ENCODE measurements at places on chromosomes 11 and 22. TPM values are rescaled to one million over a fixed set of nuclear protein-coding genes. Genes with fewer than 3 reads are reported as not detected.

PTPN5 gene
- 0.07 TPM for total RNA-seq

C11orf16 gene
- total RNA-seq = not detected

IL17REL gene
- not detected for total RNA-seq

MPPED2 gene
- 1.6 TPM for total RNA-seq

OR4C45 gene
- total RNA-seq = not detected

BAIAP2L2 gene
- 0.54 TPM for total RNA-seq

CRYBB1 gene
- not detected for total RNA-seq

RAB39A gene
- 0.67 TPM for total RNA-seq

OR2AG1 gene
- not detected for total RNA-seq

MS4A6A gene
- not detected for total RNA-seq

SPI1 gene
- not detected for total RNA-seq

DENND5A gene
- 147 TPM for total RNA-seq

KRTAP5-11 gene
- not detected for total RNA-seq

STK33 gene
- total RNA-seq = 8.1 TPM

MRGPRX4 gene
- total RNA-seq = not detected

LRFN4 gene
- total RNA-seq = 33.7 TPM

TAGLN gene
- total RNA-seq = 3,676 TPM

RSF1 gene
- total RNA-seq = 95.9 TPM

DNA sequence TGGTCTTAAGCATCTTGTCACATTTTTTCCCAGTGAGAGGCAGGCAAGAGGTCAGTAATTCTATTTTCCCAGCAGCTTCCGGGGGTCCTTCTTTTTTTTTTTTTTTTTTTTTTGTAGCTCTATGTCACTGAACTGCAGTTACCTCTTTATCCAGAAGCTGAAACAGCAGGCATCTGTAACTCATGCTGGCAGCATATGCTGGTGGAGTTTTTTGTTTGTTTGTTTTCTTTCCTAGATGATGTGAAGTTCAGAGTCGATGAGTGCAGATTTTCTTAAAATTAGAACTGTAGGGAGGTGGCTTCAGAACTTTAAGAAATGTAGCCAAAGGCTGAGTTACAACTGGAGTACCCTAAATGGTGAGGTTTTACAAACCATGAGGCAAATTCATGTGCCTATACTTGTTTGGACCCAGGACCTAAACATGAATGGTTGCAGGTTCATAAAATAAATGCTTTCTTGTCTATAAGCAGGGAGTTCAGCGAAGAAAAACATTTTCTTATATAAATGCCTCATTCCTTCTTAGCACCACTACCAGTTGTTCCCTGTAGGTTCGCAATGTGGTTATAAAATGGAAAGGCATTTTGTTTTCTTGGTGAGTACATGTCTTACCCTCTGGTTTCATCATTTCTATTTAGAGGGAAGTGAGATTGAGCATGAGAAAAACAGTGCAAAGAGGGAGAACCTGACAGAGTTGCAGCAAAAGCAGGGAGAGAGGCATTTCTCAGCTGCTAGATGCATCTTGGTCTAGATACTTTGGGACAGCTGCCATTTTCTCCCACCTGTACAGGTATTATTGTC is 84.0 kb downstream of the TRIM44 start:
- no peak for DNase-seq

- no peak for DNase-seq
Observed at GRCh38 chr11:8822469-8822868, 88.5 kb upstream of the AKIP1 start.

DNA sequence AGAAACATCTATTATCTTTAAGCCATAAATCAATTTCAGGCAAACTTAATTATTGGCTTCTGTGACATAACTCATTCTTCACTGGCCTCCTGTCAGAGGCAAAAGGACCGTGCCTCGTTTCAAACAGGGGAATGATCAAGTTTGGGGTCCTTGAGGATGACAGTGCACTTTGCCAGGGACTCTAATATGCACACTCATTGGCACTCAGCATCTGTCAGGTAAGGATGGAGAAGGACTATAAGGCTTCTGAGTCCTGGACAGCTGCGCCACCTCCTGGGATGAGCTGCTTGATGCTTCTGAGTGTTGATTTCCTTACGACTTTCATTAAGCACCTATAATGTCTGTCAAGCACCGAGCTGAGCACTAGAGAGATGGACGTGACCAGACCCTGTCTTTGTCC is 20.2 kb downstream of the BPIFC start:
- DNase-seq = no peak

DNA sequence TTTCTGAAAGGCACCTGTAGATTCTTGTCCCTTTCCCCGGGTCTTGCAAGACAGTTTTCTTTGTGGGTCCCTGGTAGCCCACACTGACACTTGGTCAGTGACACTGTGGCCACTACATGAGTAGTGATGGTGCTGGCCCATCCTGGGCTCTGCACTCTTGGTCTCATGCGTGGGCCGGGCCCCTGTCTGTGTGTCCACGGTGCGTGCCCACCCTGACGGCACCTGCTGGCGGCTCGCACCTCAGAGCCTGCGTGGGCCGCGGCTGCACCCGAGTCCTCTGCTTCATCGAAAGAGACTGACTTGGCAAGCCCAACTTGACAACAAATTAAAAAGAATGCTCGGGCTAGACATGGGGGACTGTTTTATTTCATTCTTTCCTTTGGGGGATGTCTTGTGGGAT is 37.5 kb downstream of the ADAMTS15 start:
- no peak for DNase-seq

- no peak for DNase-seq
Observed at GRCh38 chr11:119347940-119348605, 1.6 kb upstream of the MFRP start.

- peak; percentile 74 for DNase-seq
Observed at GRCh38 chr11:86511086-86511551, 136.4 kb downstream of the CCDC81 start.

DNA sequence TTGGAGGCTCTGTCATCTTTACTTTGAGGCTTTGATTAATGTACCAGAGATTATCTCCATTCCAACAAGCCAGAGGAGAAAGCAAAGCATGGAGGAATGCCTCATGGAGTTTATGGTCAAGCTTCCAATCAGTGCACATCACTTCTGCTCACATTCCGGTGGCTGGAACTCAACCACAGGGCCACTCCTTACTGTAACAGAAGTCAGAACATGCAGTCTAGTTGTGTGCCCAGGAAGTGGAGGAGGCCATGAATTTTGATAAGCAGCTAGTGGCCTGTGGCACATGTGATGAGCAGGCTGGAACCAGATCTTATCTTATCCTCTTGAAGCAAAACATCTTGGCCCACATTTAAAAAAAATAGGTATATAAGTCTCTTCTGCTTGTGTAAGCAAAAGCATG is 258.9 kb upstream of the ARHGAP20 start:
- peak; percentile 98 for DNase-seq

DNA sequence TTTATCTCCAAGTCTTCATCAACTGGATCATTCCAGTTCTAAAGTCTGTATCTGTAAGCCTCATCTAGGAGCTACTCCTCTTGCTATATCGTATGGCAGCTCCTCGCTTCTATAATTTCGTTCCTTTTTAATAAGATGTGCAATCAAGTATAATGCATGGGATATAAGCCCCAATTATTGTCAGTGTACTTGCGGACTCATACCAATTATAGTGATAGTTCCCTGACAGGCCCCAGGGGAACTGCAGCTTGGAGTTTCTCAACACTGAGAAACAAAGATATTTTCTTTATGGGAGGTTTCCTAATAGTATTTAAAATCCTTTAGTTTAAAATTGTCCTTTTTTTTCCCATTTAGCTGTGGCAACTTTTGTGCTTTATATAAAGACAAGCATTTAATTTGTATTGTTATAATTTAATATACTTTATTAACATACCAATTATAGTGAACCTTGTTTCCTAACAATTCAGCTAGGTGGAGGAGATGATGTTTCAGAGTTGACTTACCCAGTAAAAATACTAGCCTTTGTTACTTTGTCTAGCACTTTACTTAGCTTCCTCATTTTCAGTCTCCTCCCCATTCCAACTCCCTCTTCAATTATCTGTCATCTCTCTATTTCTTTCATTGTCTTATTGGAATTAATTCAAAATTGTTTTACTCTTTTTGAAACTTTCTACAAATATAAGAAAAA is 25.3 kb upstream of the DDX17 start:
- no peak for DNase-seq

- no peak for DNase-seq
Observed at GRCh38 chr11:1852271-1852876, 510 bp upstream of the LSP1 start.

DNA sequence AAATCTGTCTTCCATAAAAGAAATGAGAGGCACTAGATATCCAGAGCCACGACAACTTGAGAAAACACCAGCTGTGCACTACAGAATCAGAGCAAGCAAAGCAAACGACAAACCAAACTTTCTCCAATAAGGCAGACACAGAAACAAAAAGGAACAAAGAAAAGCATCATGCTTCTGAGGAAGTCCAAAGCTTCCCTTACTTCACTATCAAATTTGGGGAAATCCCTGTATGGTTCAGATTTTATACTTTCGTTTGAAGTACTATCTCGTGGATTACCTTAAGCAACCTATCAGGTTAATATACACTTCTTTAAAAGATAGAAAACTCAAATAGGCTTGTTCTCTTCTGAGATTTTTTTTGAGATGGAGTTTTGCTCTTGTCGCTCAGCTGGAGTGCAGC is 27.7 kb downstream of the ALG9 start:
- DNase-seq = no peak

- peak; percentile 41 for DNase-seq
Observed at GRCh38 chr22:32265882-32266767, 11.0 kb upstream of the SLC5A4 start.

- no peak for DNase-seq
Observed at GRCh38 chr22:16965560-16965959, 42.5 kb downstream of the GAB4 start.

- no peak for DNase-seq
Observed at GRCh38 chr11:100872951-100873740, 186.1 kb downstream of the ARHGAP42 start.

DNA sequence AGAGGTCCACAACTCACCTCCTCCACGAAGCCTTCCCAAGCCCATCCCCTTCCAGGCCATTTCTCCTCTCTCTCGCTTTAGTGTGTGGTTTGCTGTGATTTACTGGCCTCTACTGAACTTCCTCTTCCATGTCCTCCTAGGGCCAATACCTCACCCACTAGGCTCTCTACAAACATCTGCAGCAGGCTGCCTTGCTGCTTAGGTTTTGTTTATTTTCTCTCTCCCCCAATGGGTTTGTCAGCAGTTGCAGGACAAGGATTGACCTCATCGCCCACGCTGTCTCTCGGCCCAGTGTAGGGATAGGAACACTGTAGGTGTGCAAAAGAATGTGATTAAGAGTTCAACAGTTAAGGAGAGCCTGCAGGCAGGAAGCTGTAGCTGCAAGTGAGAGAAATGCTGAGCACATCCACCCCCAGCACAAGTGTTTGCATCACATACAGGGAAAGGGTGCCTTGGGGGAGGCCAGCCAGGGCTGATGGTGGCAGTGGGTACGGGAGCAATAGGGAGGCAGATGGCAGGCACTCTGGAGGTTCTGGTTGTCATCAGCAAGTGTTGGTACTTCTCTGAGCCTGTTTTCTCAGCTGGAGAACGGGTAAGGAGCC is 1.4 kb downstream of the PC start:
- peak; percentile 90 for DNase-seq

DNA sequence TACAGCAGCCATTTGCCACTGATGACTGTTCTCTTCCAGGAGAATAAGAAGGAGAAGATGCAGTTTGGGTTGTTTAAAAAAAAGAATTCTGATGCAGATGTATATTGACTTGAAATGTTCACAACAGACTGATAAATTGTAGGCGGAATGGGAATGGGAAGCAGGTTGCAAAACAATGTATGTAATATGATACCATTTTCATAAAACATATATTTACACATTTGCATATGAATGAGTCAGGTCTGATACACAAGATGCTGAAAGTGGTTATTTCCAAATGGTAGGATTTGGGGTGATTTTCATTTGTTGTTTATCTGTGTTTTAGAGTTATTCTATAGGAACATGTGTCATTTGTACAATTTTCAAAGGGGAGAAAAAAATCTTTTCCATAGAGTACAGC is 9.0 kb upstream of the RCN1 start:
- DNase-seq = no peak

GRCh38 chr11:69637198-69637940 is 3.6 kb upstream of the CCND1 start:
- DNase-seq = no peak

- DNase-seq = peak; percentile 49
Observed at GRCh38 chr11:115334932-115335788, 169.1 kb downstream of the CADM1 start.

GRCh38 chr11:69915501-69916250 is 96.5 kb upstream of the FGF3 start:
- DNase-seq = peak; percentile 34

- no peak for DNase-seq
Observed at GRCh38 chr11:64352995-64353714, 5.8 kb upstream of the RPS6KA4 start.

DNA sequence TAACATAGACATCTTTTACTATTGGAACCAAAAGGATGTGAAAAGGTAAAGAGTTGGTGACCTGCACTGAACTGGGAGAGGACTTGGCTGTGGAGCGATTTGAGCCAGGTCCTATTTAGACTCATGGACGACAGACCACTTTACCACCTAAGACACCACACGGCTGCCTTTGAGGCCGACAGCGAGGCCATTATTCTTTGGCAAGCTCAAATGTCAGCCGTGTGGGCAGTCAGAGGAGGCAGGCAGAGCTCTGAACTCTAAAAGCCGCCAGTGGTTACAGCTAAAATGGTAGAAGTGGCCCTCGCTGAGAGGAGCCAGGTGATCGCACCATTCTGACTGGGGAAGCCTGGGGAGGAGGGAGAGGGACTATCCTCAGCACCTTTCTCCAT is 50.5 kb downstream of the SCUBE1 start:
- no peak for DNase-seq

GRCh38 chr11:121829159-121829643 is 286.8 kb downstream of the BLID start:
- peak; percentile 100 for DNase-seq

GRCh38 chr11:13327421-13327820 is 49.8 kb downstream of the BMAL1 start:
- DNase-seq = no peak

- peak; percentile 91 for DNase-seq
Observed at GRCh38 chr22:43777286-43777685, 34.8 kb downstream of the EFCAB6 start.

- peak; percentile 48 for DNase-seq
Observed at GRCh38 chr22:27073601-27074425, 416.4 kb downstream of the MIAT start.

DNA sequence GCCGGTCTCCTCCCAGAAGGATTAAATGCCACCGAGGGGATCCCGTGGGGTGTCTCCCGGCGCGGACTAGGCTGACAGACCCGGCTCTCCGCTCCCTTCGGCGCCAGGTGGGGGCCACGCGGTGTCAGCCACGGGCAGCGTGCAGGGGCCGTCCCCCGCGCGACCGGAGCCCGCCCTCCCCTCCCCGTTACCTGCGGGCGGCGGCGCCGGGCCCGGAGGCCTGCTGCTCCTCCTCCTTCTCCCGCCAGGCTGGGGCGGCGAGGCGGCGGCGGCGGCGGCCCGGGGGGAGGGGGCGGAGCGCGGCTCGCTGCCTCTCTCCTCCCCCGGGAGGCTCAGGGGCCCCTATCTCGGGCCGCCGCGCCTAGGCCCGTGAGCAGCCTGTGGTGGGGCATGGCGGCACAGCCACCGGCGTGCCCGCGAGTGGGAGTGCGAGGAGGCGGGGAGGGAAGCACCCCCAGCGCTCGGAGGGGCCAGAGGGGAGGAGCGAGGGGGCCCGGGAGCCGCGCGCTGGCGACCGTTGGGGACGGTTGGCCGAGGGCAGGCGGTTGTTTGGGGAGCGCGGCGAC is 450 bp downstream of the ZBTB44 start:
- DNase-seq = no peak

GRCh38 chr11:82194521-82194920 is 539.1 kb downstream of the FAM181B start:
- DNase-seq = no peak

GRCh38 chr22:37346505-37346895 is 64.2 kb downstream of the CYTH4 start:
- no peak for DNase-seq
